ENCODE measurements at places on chromosomes 5 and 9. TPM values are rescaled to one million over a fixed set of nuclear protein-coding genes. Genes with fewer than 3 reads are reported as not detected.

FAM169A gene
- total RNA-seq, result under 0.01 TPM

SPAAR gene
- total RNA-seq, result 0.12 TPM

SLC25A2 gene
- 0.23 TPM for total RNA-seq

C9orf153 gene
- 0.08 TPM for total RNA-seq

CDC20B gene
- not detected for total RNA-seq

HACD4 gene
- total RNA-seq, result 1.4 TPM

Data from smooth muscle cell of the coronary artery (primary cell).